ENCODE measurements at places on chromosomes 13 and 19. TPM values are rescaled to one million over a fixed set of nuclear protein-coding genes. Genes with fewer than 3 reads are reported as not detected.

Gene SELENOW
- total RNA-seq: 1,425 TPM

DNA sequence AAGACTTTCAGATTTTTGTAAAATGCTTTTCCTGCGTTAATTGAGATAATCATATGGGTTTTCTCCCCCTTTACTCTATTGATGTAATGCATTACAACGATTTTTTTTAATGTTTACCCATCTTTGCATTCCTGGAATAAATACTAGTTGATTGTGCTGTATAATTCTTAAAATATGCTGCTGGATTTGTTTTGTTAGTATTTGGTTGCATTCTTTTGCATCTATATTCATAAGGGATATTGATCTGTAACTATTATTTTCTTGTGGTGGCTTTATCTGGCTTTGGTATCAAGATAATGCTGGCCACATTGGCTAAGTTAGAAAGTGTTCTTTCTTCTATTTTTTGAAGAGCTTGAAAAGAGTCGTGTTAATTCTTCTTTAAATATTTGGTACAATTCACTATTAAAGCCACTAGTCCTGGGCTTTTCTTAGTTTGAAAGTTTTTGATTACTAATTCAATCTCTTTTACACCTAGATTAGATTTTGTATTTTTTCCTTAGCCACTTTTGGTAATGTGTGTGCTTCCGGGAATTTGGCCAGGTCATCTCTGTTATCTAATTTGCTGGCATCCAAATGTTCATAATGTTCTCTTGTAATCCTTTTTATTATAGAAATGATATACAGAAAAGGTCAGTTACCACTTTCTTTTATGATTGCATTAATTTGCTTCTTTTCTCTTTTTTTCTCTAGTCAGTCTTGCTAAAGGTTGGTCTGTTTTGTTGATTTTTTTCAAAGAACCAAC is 29.8 kb downstream of the KL start:
- DNase-seq: no peak

DNA sequence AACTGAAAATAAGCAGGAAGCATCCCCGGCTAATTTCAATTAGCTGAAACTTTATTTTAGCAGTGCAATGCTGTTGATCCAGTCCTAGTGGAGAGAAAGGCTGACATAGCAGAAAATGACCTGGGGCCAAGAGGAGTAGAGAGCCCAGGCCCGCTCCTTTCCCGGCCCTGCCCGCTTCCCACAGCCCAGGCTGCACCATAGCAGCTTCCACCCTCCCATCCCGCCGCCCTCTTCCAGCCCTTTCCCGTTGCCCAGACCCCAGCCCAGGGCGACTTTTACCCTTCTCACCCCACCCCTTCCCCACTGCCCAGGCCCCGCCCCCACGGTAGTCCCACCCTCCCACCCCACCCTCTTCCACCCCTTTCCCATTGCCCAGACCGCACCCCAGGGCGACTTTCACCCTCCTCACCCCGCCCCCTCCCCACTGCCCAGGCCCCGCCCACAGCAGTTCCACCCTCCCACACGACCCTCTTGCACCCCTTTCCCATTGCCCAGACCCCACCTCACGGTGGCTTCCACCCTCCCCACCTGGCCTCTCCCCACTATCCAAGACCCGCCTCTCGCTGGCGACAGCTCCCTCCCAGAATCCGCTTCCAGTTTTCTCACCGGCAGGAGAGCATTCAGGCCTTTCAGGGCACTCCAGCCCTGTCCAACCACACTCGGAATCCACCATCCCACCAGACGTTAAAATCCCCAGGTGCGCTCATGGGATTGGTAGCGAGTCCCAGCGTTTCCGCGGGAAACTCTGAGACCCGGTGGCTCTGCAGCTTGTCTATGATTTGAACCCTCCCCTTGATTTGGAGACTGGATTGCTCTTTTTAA is 8.3 kb downstream of the ZNF160 start:
- no peak for DNase-seq

Gene CAMSAP3
- 1.9 TPM for total RNA-seq

DNA sequence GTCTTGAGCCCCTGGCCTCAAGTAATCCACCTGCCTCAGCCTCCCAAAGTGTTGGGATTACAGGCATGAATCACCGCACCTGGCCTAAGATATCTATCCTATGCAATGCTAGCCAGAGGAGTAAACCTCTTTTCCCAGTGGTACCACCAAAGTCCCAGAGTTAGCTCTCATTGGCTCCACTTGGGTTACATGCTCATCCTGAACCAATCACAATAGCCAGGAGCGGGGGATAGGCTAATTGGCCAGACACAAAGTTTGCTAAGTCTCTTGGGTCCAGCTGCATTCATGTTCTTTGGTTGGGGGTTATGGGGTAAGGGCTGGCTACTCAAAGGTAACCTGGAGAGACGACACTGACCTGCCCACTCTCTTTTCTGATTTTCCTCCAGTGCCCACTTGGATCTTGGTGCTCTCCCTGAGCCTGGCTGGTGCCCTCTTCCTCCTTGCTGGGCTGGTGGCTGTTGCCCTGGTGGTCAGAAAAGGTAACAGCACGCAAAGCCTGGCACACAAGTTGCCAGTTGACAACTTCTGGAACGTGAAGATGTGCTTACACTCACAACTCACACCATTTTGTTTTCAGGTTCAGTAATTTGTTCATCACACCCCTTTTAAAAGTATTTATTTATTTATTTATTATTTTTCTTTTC is 7.8 kb downstream of the C19orf38 start:
- no peak for DNase-seq

Gene TPTE2
- not detected for total RNA-seq

Gene GSK3A
- total RNA-seq: 36.3 TPM

Gene SMAD9
- 1.9 TPM for total RNA-seq

- DNase-seq: no peak
Observed at GRCh38 chr19:58305932-58306323, 751 bp downstream of the ERVK3-1 start.

GRCh38 chr19:31283701-31284100 is 65.5 kb downstream of the TSHZ3 start:
- DNase-seq: no peak

DNA sequence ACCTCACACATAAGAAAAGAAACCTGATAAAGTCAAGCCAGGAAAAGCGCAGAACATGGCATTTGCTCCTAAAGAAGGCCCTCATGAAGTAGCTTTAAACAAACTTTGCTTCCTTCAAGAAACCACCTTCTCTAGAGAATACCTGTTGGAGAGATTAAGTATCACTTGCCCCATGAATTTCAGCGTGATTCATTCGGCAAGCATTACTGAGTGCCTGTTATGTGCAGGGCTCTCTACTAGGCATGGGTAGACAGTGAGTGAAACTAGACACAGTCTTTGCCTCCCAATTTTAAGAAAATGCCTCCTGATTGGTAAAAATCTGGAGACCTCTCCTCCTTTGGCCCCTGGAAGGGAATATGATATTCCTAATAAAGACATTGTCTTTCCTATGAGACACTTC is 475.8 kb upstream of the NBEA start:
- no peak for DNase-seq

Gene MAP3K10
- 22.7 TPM for total RNA-seq

Gene KCNRG
- 0.22 TPM for total RNA-seq

Gene CEACAM21
- total RNA-seq: 0.76 TPM

GRCh38 chr19:2982983-2983350 is 5.6 kb downstream of the TLE6 start:
- DNase-seq: peak; percentile 94

DNA sequence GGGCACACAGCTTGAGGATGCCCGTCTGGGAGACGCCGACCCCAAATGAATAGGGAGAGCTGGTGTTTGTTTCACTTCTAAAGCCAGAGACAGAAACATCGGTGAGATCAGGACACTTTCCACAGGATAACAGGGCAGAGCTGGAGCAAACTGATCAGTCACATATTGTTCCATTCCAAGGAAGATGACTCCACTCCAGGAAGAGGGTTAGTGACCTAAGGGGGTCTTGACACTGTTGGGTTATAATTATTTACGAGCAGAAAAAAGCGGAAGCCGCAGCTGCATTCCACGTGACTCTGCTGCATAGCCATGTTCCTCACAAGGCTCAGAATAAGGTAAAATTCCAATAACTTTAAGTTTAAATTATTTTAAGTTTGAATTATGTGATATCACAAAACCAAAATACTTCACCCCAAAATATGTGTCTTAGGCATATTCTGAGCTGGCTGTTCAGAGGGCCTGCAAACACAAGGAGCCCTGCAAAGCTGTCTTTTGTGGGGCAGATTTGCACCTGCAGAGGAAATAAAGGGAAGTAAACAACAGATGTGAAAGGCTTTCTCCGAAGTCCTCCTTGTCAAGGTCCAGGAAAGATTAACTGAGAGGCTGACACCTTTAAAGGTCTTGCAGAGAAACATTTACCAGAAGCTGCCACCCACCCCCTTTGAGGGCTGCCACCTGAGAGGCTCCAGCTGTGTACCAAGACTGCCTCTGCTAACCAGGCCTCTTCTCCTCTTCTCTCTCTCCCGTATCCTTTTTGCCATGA is 819.2 kb downstream of the UQCRFS1 start:
- no peak for DNase-seq

- no peak for DNase-seq
Observed at GRCh38 chr13:42392180-42392579, 120.2 kb downstream of the AKAP11 start.

Gene ZNF382
- total RNA-seq: 19.5 TPM

GRCh38 chr19:35455616-35456201 is 7.7 kb downstream of the FFAR2 start:
- no peak for DNase-seq

- DNase-seq: no peak
Observed at GRCh38 chr13:95642028-95642621, 2.4 kb downstream of the DZIP1 start.

Gene CPB2
- not detected for total RNA-seq

Gene ZNF180
- total RNA-seq: 4.5 TPM

Gene ANGPTL8
- 0.87 TPM for total RNA-seq

DNA sequence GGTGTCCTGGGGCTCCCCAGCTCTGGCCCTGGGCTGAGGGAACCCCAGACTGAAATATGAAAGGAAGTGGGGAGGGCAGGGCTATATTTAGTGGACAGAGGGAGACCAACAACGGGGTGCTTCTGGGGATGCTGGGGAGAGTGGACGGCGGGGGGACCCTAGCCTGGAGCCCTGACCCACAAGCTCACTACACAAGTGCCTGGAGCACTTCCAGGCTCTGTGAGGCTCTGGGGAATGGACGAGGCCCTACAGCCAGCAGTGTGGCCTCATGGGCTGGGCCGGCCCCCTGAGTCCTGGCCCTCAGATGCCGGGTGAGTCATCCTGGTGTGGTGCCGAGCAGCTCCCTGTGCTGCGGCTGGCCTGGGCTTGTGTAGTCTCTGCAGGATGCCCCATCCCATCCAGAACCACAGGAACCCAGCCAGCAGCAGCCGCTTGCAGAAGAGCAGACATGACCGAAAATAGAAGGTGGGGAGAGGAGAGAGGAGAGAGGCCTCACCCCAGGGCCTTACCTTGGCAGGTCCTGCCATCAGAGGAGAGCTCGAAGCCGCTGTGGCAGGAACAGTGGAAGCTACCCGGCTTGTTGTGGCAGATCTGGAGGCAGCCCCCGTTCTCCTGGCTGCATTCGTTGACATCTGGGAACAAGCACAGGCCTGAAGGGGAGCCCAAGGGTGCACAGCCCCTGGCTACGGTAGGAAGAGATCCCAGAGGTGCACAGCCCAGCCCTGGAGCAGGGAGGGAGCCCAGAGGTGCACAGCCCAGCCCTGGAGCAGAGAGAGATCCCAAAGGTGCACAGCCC is 26.1 kb downstream of the GAS6 start:
- peak; percentile 96 for DNase-seq

GRCh38 chr19:13840305-13841085 is 36.4 kb upstream of the NANOS3 start:
- DNase-seq: peak; percentile 90

DNA sequence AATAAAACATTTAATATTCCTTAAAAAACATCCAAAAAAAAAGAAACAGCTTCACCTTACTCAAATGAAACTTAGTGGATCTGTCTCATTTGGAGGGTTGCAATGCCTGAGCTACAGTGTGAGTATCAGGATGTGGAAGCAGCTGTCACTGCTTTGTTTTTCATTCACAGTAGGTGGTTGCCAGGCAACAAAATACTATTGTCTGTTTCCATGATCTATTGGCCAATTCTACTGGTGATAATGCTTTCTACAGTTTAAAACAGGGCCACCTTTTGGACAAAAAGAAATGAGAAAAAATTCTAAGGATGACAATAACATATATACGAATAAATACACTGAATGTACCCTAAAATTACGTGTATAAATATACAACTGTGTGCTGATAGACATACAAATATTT is 3.0 kb downstream of the ENOX1 start:
- no peak for DNase-seq

DNA sequence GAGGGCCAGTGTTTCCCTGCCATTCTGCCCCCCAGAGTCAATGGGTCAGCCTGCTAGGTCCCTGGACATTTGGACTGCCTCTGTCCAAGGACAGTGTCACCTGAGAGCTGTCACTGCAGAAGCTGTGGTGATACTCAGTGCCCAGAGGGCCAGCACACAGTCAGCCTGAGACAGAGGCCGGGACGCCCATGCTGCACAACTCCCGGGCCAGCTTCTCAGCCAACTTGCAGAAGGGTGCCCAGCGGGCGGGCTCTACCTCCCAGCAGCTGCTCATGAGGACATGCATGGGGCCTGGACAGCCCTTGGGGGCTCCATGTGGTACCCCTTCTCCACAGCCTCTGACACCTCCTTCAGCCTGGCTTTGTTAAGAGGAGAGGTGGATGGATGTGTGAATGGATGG is 3.8 kb upstream of the RAX2 start:
- no peak for DNase-seq

DNA sequence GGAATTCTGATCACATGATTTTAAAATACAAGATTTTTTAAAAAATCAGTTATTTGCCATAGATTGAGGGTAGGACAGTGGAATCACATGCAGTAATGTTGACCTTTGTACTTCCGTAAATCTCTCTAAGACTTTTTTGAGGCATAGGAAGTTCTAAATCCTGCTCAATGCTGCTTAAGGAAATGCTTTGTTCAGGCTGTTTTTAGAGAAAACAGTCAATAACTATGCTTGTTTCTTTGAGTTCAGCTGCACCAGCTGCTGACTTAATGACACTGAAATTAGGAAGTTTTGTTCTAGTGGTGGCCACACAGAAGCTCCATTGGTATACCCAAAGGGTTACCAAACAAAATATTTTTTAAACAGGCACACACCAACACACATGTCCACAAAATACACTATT is 60.9 kb downstream of the KLF12 start:
- DNase-seq: no peak

Gene SPRYD7
- 11.4 TPM for total RNA-seq

- DNase-seq: no peak
Observed at GRCh38 chr13:95948656-95949055, 104.5 kb downstream of the UGGT2 start.

GRCh38 chr13:113500530-113501265 is 10.2 kb upstream of the DCUN1D2 start:
- no peak for DNase-seq

DNA sequence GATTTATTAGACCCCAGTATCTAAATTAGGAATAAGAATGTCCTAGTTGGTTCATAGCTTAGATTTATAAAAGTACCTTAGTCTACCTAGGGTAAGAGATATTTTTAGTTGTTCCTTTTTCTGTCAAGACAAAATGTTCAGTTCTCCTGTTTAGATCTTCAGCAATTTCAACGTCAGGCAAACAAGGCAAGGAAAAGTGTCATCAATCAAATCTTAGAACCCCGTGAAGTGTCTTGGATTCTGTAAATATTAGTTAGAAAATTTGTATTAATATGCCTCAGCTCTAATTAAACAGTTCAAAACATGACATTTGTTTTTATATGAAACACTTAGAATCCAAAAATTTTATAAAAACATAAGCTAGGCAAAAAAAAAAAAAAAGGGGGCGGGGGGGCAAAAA is 296.6 kb downstream of the PCDH9 start:
- no peak for DNase-seq

Gene CCDC122
- total RNA-seq: 2.6 TPM

Gene IL12RB1
- 1.1 TPM for total RNA-seq

GRCh38 chr13:23268441-23268840 is 87.7 kb downstream of the SGCG start:
- no peak for DNase-seq
